ENCODE measurements at places on chromosomes 1 and 21.

- no peak for DNase-seq
Observed at GRCh38 chr1:82858031-82858430, 1057.3 kb downstream of the ADGRL2 start.

GRCh38 chr1:27525296-27526272, 35.6 kb upstream of the WASF2 start:
- DNase-seq, result peak; percentile 86

DNA sequence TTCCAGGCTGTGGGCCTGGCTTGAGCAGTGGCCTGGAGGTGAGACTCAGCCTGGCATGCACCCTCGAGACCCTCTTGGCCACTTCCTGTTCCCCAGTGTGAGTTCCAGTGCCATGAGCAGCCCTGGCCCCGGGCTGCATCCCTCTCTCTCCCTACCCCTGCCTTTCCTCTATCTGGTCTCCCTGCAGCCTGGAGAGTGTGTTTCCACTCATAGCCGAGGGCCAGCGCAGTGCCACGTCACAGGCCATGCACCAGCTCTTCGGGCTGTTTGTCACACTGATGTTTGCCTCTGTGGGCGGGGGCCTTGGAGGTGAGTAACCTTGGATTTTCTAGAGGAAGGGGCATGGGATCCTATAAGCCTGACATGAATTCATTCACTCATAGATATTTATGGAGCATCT, 13.6 kb downstream of the RHBG start:
- DNase-seq, result no peak

GRCh38 chr1:99004861-99005442, at the start of gene PLPPR5:
Gene PLPPR5, minus strand, starts transcription at chr1:99004861. Its CDS starts 190 bp downstream, at chr1:99004671.
- DNase-seq, result no peak

DNA sequence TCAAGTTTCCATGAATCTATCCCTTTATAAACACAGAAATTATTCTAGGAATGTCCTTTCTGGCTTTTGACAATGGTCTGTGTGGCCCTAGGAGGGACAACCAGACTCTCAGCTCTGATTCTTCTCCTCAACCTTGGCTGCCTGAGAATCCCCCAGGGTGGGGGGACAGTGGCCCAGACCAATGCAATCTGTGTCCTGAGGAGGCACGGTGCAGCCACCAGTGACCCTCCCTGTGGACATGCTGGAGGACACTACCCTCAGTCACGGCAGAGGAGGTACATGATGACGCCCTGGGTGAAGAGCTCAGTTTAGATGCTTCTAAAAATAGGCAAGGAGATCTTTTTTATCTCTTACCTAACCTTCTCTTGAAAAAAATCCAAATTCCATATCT, 91.7 kb downstream of the PGBD5 start:
- no peak for DNase-seq

GRCh38 chr1:167973832-167974231, 37.0 kb upstream of the MPC2 start:
- DNase-seq, result no peak

DNA sequence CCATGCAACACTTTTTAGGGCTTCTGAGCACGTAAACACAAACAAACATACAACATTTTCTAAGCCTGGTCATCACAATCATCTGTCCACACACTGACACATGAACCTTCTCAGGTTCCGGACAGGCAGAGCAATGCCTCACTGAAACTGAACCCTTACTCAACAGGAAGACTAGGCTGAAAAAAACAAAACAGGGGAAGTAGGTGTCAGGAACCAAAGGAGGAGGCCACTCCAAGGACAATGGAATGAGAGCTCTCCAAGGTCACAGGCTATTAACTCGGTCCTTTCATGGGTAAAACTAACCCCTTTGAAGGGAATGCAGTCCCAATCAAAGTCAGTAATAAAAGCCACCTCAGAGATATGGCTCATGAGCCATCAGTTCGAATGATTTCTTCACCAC, 76.6 kb downstream of the FAM78B start:
- no peak for DNase-seq

DNA sequence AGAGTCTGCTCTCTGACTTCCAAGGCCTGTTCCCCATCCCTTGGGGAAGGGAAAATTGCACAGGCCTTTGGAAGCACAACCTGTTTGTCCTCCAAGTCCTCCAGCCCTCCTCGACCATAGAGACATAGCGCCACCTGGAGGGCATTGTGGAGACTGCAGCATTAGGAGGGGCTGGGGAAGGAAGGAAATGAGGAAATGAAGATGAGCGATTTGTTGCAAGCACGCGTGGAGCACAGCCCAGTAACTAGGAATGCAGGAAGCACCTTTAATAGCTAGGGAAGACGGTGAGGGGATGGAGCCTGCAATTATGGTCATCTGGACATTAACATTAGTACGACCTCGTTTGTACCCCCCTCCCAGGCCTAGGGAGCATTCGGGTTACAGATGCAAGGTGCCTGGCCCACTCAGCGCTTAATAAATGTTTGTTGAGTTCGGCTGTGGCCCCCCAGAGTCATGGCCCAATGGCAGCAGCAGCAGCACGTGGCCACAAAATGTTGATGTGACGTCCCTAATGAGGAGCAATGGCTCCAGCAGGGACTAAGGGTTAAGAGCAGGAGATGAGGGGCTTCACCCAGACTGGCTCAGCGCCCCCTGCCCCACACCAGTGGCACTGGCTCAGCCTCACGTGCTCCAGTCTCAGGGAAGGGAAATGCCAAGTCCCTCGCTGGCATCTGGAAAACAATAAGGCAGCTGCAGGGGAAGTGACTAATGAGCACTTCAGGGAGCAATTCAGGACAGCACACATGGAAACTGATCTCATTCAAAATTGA, 8.0 kb upstream of the CAMK2N1 start:
- DNase-seq, result peak; percentile 79

DNA sequence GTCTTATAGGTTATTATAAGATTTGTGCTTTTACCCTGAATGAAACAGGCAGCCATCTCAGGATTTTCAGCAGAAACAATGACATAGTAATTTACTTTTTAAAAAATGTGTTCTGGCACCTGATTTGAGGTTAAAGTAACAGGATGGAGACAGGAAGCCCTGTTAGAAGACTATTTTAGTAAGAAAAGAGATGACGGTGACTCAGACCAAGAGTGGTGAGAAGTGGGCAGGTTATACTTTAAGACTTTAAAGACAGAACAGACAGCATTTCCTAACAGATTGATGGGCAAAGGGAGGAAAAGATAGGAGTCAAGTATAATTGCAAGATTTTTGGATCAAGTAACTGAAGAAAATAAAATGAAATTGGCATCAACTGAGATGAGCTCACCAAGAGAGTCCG, 436.8 kb upstream of the NR5A2 start:
- DNase-seq, result no peak

DNA sequence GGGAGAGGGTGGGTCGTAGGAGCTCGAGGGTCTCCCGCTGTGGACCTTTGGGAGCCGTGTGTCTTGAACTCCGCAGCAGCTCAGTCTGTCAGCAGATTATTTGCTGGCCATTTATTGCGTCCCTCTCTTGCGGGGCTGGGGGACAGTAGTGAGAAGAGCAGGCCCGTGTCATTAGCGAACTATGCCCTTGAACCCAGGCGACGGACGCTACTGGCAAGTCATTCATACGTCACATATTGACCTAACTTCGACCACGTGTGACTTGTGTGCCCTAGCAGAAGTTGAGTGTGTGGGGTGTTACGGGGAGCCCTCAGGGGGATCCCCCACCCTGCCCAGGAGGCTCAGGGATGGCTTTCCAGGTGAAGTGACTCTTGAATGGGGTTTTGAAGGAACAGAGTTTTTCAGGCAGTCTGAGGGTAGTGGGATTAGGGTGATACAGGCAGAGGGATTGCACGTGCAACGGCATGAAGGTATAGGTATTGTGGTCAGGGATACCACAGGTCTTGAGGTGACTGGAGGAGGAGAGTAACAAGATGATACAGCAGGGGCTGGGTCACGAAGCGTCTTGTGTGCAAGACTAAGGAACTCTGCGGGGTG, 13.0 kb downstream of the RCC1 start:
- DNase-seq, result peak; percentile 42

DNA sequence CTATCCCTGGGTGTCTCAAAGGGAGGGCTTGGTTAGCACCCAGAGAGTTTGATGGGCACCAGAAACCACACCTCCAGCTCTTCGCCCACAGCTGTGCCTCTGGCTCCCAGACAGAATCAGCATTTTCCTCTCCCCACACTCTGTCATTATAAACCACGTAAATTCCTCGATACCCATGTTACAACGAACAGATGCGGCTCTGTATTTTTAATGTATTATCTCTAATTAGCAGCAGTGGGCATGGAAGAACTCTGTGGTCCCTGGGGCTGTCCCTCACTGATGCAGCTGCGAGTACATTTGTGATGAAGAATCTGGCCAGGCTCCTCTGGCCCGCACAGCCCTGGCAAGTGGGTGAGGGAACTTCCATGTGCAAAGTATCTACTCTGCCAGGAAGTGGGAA, 10.8 kb downstream of the HMGB4 start:
- DNase-seq, result no peak

- no peak for DNase-seq
Observed at GRCh38 chr1:178037510-178038253, 56.2 kb upstream of the RASAL2 start.

- DNase-seq, result no peak
Observed at GRCh38 chr1:22705586-22705985, 5.1 kb upstream of the EPHB2 start.

Measured in GM19239 (cell line).